ENCODE measurements at places on chromosomes 3 and 15. TPM values are rescaled to one million over a fixed set of nuclear protein-coding genes. Genes with fewer than 3 reads are reported as not detected.

The PTH1R gene
- total RNA-seq: not detected

The PRR20G gene
- not detected for total RNA-seq

The MRPS25 gene
- total RNA-seq: 129 TPM

The IL20RB gene
- total RNA-seq: 4.6 TPM

DNA sequence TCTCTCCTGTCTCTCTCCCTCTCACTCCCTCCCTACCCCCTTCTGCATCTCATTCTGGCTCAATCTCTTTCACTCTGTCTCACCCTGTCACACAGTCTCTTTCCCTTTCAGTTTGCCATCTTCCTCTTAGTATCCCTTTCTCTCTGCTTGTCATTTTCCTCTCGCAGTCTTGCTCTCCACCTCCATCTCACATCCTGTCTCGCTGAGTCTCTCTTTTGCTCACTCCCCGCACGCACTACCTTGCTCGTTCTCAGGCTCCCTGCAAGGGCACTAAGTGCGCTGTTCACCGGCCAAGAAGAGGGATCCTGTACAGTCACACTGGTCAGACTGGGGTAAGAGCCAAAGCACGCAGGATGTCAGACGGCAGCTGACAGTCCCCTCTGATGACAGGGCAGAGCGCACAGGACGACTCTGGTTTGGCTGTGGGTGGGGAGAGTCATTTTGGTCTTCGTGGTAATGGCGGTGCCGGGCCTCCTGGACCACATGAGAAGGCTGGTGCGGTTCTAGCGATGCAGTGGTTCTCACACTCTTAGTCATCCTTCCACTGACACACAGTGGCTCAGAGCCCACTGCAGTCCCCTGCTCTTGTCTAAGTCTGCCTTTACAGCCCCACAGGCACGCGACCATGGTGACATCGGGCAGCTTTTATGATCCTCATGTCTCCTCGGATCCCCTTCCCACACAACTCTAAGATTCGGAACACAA is 356.8 kb downstream of the FOXP1 start:
- H3K27me3 ChIP-seq: no peaks in the 10 kb centered on the region
- DNase-seq: peak; percentile 26
- H3K27ac ChIP-seq: peak overlapping the region; percentile 62
- peaks cover 9% of the 10 kb centered on the region for H3K4me1 ChIP-seq

DNA sequence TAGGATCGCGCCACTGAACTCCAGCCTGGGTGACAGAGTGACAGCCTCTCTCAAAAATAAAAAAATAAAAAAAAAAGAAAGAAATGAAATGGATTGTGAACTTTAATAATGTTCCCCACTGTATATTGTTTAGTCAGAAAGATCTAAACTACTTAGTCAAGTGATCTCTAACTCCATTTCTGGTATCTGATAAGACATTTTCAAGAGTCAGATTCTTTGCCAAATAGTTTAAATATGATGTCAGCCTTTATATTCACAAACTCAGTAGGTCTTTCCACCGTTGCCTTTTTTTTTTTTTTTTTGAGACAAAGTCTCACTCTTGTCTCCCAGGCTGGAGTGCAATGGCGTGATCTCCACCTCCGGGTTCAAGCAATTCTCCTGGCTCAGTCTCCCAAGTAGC is 29.0 kb upstream of the OSBPL11 start:
- no peak overlapping the region for H3K27ac ChIP-seq
- no peaks in the 10 kb centered on the region for H3K4me1 ChIP-seq
- no peak overlapping the region for H3K4me3 ChIP-seq

- peaks cover 13% of the 10 kb centered on the region for H3K4me1 ChIP-seq
- DNase-seq: no peak
- no peak overlapping the region for H3K27ac ChIP-seq
- peaks cover 4% of the 10 kb centered on the region for H3K36me3 ChIP-seq
- H3K4me3 ChIP-seq: no peak overlapping the region
Observed at GRCh38 chr15:41930221-41930866, 36.5 kb upstream of the SPTBN5 start.

- H3K36me3 ChIP-seq: peaks cover 49% of the 10 kb centered on the region
- no peak for DNase-seq
- no peaks in the 10 kb centered on the region for H3K4me1 ChIP-seq
- no peaks in the 10 kb centered on the region for H3K27me3 ChIP-seq
Observed at GRCh38 chr3:152364237-152364636, 95.5 kb downstream of the MBNL1 start.

DNA sequence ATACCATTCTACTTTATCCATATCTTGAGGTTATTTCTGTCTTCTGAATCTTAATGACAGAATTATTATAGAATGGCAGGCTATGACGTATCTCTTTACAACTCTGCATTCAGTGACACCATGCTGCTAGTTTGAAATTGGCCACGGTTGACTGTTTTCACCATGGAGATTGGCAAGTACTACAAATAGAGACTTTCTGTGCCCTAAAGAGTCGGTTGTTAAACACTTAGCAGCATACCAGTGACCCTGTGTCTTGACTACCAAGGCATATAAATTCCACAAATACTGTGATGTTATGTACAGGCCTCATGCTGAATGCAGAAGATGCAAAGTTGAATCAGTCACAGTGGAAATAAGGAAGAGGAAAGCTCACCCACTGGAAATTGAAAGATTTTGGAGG is 67.0 kb upstream of the CADPS start:
- H3K27me3 ChIP-seq: no peaks in the 10 kb centered on the region
- no peak overlapping the region for H3K4me3 ChIP-seq
- H3K4me1 ChIP-seq: no peaks in the 10 kb centered on the region
- DNase-seq: no peak
- H3K27ac ChIP-seq: no peak overlapping the region

DNA sequence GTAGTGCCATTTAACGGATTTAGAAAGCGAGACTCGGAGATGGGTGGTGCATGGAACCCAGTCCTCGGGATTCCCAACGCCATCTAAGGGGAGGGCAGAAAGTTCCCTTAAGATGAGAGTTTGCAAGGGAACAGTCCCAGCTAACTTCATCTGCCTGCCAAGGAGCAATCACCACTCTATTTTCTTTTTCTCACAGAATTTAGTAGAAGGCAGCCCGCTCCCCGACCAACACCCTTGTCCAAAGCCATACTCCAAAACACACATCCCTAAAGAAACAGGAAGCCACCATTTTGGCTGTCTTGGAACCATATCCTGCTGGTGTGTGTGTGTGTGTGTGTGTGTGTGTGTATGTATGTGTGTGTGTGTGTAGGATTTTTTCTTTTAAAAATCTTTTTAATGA is 7.1 kb upstream of the FGD5 start:
- no peak overlapping the region for H3K27ac ChIP-seq
- H3K4me3 ChIP-seq: no peak overlapping the region
- H3K27me3 ChIP-seq: peaks cover 51% of the 10 kb centered on the region
- H3K4me1 ChIP-seq: peaks cover 12% of the 10 kb centered on the region
- no peak for DNase-seq
- no peaks in the 10 kb centered on the region for H3K36me3 ChIP-seq

- H3K4me3 ChIP-seq: no peak overlapping the region
- no peak for DNase-seq
- H3K27me3 ChIP-seq: peaks cover 6% of the 10 kb centered on the region
- no peak overlapping the region for H3K27ac ChIP-seq
- H3K4me1 ChIP-seq: no peaks in the 10 kb centered on the region
Observed at GRCh38 chr3:10858091-10858490, 42.1 kb downstream of the SLC6A11 start.

DNA sequence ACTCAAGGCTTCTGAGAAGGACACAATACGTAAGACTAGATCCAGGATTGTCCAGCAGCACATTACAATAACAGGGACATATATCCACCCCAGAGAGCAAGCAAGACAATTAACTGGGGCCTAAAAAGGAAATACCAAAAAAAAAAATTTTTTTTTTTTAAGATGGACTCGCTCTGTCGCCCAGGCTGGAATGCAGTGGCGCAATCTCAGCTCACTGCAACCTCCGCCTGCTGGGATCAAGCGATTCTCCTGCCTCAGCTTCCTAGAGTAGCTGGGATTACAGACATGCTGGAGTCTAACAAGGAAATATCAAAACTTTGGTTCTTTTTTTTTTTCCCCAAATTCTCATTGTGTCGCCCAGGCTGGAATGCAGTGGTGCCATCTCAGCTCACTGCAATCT is 28.8 kb upstream of the IMPDH2 start:
- peaks cover 57% of the 10 kb centered on the region for H3K36me3 ChIP-seq
- H3K27ac ChIP-seq: no peak overlapping the region
- H3K27me3 ChIP-seq: no peaks in the 10 kb centered on the region
- DNase-seq: no peak

DNA sequence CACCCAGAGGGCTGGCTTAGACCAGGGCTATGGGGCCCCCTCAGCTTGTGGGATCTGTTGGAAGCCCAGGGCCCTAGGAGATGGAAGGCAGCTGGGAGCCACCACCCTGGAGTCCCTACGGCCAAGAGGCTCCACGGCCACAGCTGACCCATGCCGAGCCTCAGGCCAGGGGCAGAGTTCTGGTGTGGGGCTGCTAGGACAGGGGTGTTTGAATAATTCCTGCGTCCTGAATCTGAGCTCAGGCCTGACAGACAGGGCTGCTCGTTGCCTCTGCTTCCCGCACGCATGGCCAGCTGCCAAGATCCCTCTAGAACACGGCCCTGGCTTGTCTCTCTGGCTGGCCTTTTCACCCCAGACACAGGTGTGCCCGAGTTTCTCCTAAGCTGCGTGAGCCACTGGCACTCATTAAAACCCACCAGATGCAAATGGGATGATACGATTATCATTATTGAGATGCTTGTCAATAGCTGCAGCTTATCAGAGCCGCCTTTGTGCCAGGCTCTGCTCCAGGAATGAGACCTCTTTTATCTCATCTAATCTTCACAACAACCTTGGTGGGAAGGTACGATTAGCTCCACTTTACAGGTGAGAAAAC is 70.2 kb downstream of the EFCAB12 start:
- no peak overlapping the region for H3K27ac ChIP-seq
- peaks cover 21% of the 10 kb centered on the region for H3K4me1 ChIP-seq
- no peak for DNase-seq
- H3K36me3 ChIP-seq: no peaks in the 10 kb centered on the region
- H3K27me3 ChIP-seq: no peaks in the 10 kb centered on the region

GRCh38 chr15:25844981-25845680 is 18.0 kb downstream of the ATP10A start:
- 0 out of 3 replicates have a peak, but pooled peaks cover 3% of the 10 kb centered on the region for H3K4me1 ChIP-seq
- no peak overlapping the region for H3K27ac ChIP-seq
- no peak overlapping the region for H3K4me3 ChIP-seq
- 0 out of 3 replicates have a peak, but pooled peaks cover 3% of the 10 kb centered on the region for H3K27me3 ChIP-seq
- no peaks in the 10 kb centered on the region for H3K36me3 ChIP-seq
- no peak for DNase-seq

GRCh38 chr3:52318186-52318816 is 2.2 kb downstream of the DNAH1 start:
- H3K27ac ChIP-seq: no peak overlapping the region
- H3K36me3 ChIP-seq: no peaks in the 10 kb centered on the region
- H3K4me1 ChIP-seq: peaks cover 21% of the 10 kb centered on the region
- DNase-seq: no peak
- no peaks in the 10 kb centered on the region for H3K27me3 ChIP-seq
- no peak overlapping the region for H3K4me3 ChIP-seq

Data from K562 (cell line).